ENCODE measurements at places on chromosomes 6 and 20.

DNA sequence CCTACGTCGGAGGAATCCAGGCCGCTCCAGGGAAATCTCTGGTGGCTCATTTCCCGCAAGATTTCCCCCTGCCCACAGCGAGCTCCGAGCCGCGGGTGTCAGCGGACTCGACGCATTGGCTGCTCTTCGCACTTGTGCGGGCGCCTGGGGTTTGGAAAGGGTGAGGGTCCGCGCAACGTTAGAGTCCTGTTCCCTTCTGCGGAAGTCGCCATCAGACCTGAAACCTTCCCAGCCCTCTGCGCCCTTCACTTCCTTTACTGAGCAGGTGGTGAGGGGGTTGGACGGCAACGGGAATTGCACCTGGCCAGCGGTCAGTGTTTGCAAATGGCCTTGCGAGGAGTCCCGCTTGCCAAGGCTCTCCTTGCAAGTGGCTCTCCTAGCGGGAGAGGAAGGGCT is 8.4 kb downstream of the PAX1 start:
- no peak for DNase-seq

- DNase-seq = no peak
These were observed 11.9 kb downstream of the ASF1A start for GRCh38 chr6:118905851-118906250.

- no peak for DNase-seq
These were observed 4.2 kb upstream of the TTPAL start for GRCh38 chr20:44471481-44471882.

- DNase-seq = no peak
These were observed 41.9 kb upstream of the PKIB start for GRCh38 chr6:122568350-122568749.

GRCh38 chr6:129994410-129994809 is 24.0 kb upstream of the L3MBTL3 start:
- no peak for DNase-seq

DNA sequence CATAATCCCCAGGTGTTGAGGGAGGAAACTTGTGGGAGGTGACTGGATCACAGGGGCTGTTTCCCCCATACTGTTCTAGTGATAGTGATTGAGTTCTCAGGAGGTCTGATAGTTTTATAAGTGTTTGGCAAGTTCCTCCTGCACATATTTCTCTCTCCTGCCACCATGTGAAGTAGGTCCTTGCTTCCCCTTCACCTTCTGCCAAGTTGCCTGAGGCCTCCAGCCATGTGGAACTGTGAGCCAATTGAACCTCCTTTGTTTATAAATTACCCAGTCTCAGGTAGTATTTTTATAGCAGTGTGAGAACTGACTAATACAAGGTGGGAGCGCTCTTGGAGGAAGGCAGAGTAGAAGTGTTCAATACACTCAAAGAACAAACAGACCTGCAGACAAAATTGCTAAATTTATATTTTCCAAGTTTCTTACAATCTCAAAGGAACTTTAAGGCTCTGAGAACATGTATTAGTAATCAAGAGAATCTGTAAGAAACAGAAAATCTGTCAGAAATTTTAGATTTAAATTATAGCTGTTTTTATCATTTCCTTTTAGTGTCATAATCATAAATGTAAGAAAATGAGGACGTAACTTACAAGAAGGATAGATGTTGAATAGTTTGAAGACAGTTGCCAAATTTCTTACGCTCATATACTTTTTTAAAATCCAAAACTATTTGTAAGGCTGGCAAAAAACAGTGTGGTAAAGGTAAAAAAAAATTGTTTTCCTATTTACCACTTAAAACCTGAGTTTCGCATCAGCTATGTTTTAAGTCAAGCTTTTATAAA is 77.7 kb downstream of the ASCC3 start:
- no peak for DNase-seq

DNA sequence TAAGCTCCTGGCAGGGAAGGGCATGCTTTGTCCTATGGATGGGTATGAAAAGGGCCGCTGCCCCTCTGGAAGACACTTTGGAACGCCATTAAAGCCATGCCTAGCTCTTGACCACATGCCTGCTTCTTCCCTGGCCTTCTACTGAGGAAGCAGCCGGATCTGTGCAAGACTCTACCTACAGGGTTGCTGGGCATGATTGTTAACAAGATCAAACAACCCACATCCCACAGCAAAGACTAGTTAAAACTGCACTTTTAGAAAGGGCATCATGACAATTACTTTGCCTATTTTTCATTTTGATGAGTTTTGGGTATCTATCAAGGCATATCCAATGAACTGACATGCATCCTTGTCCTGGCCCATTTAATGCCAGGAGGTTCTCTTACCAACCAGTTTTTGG is 25.5 kb downstream of the NSFL1C start:
- no peak for DNase-seq

GRCh38 chr6:12474167-12475140 is 184.3 kb downstream of the EDN1 start:
- no peak for DNase-seq

DNA sequence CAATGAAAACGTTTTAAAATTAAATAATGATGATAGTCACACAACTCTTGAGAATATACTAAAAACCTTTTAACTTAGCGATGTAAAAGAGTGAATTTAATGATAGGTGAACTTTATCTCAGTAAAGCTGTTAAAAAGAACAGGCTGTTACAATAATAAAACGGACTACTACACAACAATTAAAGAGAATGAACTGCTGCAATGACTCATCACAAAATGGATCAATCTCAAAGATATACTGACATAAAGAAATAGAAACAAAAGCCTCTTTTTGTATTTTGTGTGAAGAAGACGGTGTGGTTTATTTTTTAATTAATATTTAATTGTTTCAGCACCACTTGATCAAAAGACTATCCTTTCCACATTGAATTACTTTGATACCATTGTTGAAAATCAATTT is 352.4 kb upstream of the GJE1 start:
- no peak for DNase-seq

DNA sequence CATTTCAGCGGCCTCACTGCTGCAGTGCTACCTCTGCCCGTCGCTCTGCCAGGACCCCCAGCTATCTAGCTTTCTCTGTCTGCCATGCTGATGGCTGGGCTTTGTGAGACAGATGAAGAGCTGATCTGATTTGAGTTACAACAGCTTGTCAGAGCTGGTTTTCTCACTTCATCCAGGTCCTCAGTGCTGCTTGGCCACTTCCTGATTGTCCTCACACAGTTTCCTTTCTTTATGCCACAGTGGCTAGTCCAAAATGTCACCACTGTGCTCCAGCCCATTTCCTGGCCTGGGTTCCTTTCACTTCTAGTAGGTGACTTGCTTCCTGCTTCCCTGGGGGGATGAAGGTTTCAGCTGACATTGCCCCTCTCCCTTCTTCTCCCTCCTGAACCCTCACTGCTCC is 35.4 kb downstream of the FNDC1 start:
- DNase-seq = no peak

GRCh38 chr6:3214898-3215297 is 12.6 kb downstream of the TUBB2B start:
- DNase-seq = no peak

DNA sequence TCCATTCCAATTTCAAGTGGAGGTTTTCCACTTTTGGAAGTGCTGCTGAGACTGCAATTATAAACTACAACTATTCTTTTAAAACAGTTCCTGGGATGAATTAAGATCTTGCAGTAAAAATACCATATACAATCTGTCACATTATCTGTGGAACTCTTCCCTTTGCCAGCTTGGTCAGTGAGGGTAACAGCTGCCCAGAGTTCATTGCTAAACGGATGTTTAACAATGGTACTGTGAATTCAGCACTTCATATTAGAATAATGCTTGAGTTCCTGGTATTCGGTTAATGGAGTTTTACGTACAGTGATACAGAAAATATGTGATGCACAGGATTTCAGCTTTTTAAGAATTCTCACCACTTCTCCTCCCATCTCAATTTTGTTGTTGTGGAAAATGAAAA is 51.5 kb downstream of the KCNS1 start:
- DNase-seq = no peak

DNA sequence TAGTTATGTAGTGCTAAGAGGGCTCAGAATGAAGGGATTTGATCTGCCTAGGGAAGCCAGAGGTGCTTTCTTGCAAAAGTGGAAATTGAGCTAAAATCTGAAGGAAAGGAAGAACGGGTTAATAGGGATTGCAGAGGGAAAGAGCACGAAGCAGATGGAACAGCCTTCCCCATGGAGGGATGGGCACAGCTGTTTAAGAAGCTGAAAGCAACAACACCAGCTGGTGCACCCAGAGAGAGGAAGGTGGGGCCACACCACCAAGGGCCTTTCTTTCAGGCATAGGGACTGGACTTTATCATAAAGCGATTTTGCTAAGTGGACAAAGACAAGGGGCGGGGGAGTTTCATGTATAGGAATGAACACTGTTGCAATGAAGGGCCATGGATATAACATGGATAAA is 65.8 kb upstream of the SNRPB2 start:
- DNase-seq = no peak

- DNase-seq = no peak
These were observed 30.4 kb upstream of the FBXO30 start for GRCh38 chr6:145844933-145845540.

- no peak for DNase-seq
These were observed 79.2 kb downstream of the STXBP5 start for GRCh38 chr6:147283460-147283859.

DNA sequence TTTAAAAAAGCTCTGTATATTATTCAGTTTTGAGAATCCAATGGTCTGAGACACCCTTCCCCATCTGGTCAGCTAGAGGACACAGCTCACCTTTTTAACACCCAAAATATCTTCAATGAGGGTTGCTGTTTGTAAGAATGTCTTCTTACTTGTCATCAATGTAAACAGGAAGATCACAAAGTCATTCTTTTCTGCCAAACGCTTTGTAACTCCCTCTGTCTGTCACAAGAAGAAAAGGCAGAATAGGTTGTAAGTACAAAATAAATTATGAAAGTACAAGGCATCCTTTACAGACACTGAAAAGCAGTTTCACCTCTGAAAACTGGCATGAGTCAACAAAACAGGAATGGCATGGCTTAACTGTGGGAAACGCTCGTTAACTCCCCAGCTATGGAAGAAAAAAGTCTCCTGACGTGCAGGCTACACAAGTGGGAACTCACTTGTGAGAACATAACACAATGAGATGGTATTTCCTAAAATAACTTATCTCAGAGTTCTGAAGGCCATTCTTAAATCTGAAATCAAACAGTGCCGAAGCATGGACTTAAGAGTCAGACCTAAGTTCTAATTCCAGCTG is 42.7 kb downstream of the TRPC4AP start:
- no peak for DNase-seq

DNA sequence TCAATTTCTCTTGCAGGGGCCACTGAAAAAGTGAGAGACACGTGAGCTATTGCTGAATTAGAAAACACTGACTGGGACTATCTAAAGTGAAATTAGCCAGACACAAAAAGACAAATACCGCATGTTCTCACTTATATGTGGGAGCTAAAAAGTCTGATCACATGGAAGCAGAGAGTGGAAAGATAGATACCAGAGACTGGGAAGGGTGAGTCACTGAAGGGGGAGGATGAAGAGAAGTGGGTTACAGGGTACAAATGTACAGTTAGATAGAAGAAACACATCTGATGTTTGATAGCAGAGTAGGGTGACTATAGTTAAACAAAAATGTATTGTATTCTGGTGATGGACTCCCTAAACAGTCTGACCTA is 13.4 kb downstream of the CST3 start:
- DNase-seq = no peak

GRCh38 chr6:111427341-111428116 is 55.5 kb downstream of the REV3L start:
- no peak for DNase-seq

- DNase-seq = no peak
These were observed 839.4 kb downstream of the MAFB start for GRCh38 chr20:39849664-39850063.

GRCh38 chr20:53243152-53243551 is 271.0 kb downstream of the TSHZ2 start:
- no peak for DNase-seq

GRCh38 chr6:95658886-95659285 is 81.6 kb downstream of the MANEA start:
- DNase-seq = no peak

DNA sequence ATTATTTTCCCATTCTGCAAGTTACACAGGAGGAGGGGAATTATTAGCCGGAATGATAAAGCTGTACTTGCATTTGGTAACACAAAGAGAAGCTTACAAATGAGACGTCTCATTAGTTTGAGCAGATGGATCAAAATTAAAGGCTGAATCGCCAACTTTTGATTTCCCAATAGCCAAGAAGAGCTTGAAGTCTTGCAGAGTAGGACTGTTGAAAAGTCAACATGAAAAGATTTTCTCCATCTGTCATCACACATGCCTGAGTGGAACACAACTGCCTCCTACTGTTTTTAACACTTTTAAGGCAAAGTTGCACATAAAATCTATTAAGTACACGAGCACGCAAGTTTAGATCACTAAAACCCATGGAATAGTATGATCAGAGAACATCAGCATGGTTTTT is 176.2 kb downstream of the ASCC3 start:
- DNase-seq = no peak

GRCh38 chr20:36856691-36857635 is 19.0 kb upstream of the TLDC2 start:
- DNase-seq = no peak

- DNase-seq = no peak
These were observed 19.4 kb upstream of the TRERF1 start for GRCh38 chr6:42471142-42471541.

DNA sequence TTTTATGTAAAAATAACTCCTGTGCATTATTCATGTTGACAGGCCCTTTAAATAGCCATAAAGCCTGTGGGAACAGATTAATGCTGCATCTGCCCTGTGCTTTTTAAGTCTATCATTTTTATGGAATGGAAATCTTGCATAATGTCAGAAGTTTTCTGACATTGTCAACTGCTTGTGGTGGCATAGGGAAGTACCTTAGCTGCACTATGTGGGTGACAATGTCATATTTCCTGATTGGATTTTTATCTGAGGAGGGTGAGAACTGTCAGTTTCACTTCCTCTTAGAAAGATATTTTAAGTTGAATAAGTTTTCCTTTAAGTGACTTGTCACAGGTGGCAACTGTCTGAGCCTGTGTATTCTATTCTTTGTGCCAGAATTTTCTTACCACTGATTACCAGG is 267.9 kb downstream of the PLCB1 start:
- DNase-seq = no peak

DNA sequence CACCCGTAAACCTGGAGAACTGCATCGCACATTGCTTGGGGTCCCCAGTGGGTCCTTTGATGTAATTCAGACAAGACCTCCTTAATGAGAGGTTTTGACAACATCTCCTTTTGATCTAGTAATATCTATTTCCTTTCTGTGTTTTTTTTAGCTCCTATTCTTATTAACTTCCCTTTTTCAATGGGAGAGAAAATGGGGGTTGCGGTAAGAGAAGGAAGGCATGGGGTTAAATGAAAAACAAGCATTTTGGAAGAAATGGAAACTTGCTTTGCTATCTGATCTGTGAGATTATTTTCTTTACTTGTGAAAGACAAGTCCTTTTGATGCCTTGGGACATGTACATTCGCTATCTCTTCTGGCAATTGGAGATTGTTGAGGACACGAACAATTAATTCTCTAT is 418.6 kb upstream of the MAN1A1 start:
- no peak for DNase-seq

- DNase-seq = no peak
These were observed 130.6 kb downstream of the NFATC2 start for GRCh38 chr20:51411870-51412269.

GRCh38 chr20:47872341-47872740 is 87.1 kb upstream of the SULF2 start:
- DNase-seq = no peak

GRCh38 chr6:169967687-169968086 is 216.3 kb downstream of the ERMARD start:
- DNase-seq = no peak

Measured in 8988T (cell line).